ENCODE measurements at places on chromosomes 13 and 19.

DNA sequence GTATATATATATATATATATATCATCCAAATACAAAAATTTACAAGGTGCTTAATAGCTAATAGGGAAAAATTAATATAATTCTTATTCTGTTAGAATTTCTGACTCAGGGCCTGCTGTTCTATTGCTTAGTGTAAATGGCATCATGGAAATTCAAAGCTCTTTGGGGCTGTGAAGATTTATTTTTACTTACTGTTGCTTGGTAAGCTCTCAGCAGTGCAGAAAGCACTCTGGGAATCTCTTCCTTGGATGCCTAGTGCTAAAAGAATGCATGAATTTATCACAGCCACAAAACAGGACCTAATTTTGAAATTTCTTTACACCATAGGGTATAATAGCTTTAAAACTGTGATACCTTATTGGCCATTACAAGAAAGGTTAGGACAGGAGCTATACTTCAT lies 69.3 kb upstream of the SLAIN1 start:
- no peak overlapping the region for H3K4me3 ChIP-seq
- H3K27me3 ChIP-seq = no peaks in the 10 kb centered on the region
- H3K36me3 ChIP-seq = no peaks in the 10 kb centered on the region
- no peak overlapping the region for H3K27ac ChIP-seq

GRCh38 chr13:24199016-24199415 lies 38.5 kb downstream of the SPATA13 start:
- DNase-seq = no peak
- H3K4me3 ChIP-seq = no peak overlapping the region
- H3K27ac ChIP-seq = no peak overlapping the region
- H3K36me3 ChIP-seq = no peaks in the 10 kb centered on the region
- H3K4me1 ChIP-seq = peaks cover 10% of the 10 kb centered on the region

DNA sequence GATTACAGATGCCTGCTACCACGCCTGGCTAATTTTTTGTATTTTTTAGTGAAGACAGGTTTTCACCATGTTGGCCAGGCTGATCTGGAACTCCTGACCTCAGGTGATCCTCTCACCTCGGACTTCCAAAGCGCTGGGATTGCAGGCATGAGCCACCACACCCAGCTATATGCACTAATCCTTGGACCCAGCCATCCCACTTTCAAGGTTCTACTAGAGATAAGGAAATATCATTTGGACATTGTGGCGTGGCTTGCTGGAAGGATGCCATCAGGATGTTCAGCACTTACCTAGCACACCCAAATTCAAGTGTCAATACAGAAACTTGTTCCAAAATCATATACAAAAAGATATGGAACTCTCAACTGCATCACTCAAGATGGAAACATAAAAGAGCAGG lies 136.4 kb downstream of the ABCC4 start:
- H3K4me3 ChIP-seq = no peak overlapping the region
- H3K36me3 ChIP-seq = peaks cover under 1% of the 10 kb centered on the region
- no peak for DNase-seq
- no peak overlapping the region for H3K27ac ChIP-seq

GRCh38 chr13:50123002-50123401 lies 107.8 kb downstream of the KCNRG start:
- H3K4me3 ChIP-seq = peak overlapping the region; percentile 87
- no peaks in the 10 kb centered on the region for H3K36me3 ChIP-seq
- no peak for DNase-seq
- no peaks in the 10 kb centered on the region for H3K27me3 ChIP-seq

GRCh38 chr19:45200568-45200967 lies 22.0 kb downstream of the BLOC1S3 start:
- H3K27ac ChIP-seq = no peak overlapping the region
- no peaks in the 10 kb centered on the region for H3K36me3 ChIP-seq
- H3K27me3 ChIP-seq = no peaks in the 10 kb centered on the region
- DNase-seq = no peak

DNA sequence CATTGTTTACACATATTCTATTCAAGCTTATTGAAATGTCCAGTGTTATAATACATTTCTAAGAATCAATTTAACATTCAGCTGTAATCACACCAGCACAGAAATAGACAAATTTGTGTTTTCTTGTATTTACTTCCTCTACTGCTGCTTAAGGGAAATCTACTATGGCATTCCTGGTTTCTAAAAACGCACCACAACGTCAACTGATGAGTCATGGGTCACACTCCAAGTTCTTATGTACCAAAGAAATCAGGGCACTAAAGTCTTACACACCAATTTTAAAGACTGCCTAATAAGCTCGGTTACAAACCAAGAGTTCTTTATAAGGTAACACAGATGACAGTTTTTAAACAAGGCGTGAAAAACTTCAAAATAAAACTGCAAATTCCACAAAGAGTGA lies 13.2 kb downstream of the LNX2 start:
- peaks cover 9% of the 10 kb centered on the region for H3K4me1 ChIP-seq
- H3K27me3 ChIP-seq = no peaks in the 10 kb centered on the region
- no peaks in the 10 kb centered on the region for H3K36me3 ChIP-seq
- no peak for DNase-seq
- no peak overlapping the region for H3K27ac ChIP-seq

DNA sequence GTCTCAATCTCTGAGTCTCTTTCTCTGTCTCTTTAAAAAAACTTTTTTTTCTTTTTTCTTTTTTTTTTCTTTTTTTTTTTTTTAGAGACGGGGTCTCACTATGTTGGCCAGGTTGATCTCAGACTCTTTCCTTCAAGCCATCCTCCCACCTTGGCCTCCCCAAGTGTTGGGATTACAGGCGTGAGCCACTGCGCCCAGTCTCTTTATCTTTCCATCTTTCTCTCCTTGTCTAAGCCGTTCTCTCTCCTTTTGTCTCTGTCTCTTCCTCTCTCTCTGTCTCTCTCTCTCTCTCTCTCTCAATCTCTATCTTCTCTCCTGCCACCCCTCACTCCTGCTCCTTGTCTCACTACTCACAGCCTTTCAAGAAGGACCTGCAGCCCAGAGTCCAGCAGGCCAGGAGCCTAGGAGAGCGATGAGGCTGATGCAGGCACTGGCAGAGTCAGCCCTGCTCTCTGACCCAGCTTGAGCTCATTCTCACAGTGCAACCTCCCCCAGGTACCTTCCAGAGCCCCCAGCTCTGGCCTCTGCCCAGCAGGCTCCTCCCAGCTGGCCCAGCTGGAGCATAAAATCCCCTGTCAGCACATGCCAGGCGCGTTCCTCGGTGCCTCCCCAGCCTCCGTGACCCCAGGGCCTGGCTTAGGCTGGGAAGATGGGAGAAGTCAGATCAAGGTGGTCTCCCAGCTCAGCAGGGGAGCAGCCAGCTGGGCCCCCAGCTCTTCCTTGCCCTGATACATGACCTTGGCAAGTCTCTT lies at the start of gene NPHS1:
Gene NPHS1 (minus strand): TSS at position 476 of the 752 bp plus-strand sequence. CDS start 667 bp downstream, outside the sequence.
- no peaks in the 10 kb centered on the region for H3K4me1 ChIP-seq
- peaks cover 50% of the 10 kb centered on the region for H3K27me3 ChIP-seq
- DNase-seq = no peak
- no peak within 1 kb of the TSS for H3K27ac ChIP-seq
- H3K36me3 ChIP-seq = no peaks in the 10 kb centered on the region

- no peak overlapping the region for H3K27ac ChIP-seq
- no peak for DNase-seq
- H3K4me3 ChIP-seq = no peak overlapping the region
- H3K36me3 ChIP-seq = no peaks in the 10 kb centered on the region
Observed at GRCh38 chr13:25771202-25771601, 280.6 kb downstream of the SHISA2 start.

GRCh38 chr13:78176880-78177279 lies 258.2 kb upstream of the EDNRB start:
- no peaks in the 10 kb centered on the region for H3K27me3 ChIP-seq
- H3K4me3 ChIP-seq = no peak overlapping the region
- H3K36me3 ChIP-seq = no peaks in the 10 kb centered on the region
- H3K4me1 ChIP-seq = no peaks in the 10 kb centered on the region

DNA sequence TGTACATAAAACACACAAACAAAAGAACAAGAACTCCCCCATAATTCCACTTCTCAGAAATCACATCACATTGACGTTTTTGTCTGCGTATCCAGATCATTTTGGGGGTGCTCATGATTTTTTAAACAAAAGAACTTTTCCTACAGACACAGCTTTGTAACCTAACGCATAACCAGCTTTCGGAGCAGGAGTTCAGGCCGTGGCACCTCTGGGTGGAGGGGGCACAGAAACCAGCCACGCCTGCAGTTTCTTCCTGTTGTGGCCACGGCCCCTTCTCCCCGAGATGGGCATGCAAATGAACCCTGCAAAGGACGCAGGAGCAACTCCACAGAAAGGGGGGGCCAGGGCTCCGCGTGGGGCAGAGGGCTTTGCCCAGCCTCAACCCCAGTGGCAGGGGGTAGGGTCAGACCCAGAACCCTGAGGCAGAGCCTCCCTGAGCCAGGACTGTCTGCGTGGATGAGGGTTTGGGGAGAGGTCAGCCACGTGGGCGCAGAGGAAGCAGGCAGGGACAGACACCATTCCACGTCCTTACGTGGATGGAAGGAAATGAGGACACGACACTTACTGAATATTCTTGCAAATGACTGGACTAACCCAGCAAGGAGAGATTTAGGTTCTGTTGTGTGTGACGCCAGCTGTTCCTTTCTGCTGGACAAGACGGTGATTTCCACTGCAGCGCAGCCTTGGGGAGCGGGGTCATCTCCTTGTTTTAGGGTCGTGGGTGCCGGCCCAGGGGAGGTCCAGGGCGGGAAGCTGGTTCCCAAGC lies 64.4 kb downstream of the RASA3 start:
- H3K27me3 ChIP-seq = no peaks in the 10 kb centered on the region
- peak overlapping the region; percentile 75 for H3K27ac ChIP-seq
- H3K36me3 ChIP-seq = peaks cover 11% of the 10 kb centered on the region
- no peak for DNase-seq
- H3K4me3 ChIP-seq = no peak overlapping the region
- peaks cover 55% of the 10 kb centered on the region for H3K4me1 ChIP-seq

GRCh38 chr19:57665261-57665806 lies 3.4 kb upstream of the ZSCAN4 start:
- no peaks in the 10 kb centered on the region for H3K27me3 ChIP-seq
- no peaks in the 10 kb centered on the region for H3K36me3 ChIP-seq
- H3K4me1 ChIP-seq = peaks cover 6% of the 10 kb centered on the region
- no peak for DNase-seq
- no peak overlapping the region for H3K4me3 ChIP-seq

DNA sequence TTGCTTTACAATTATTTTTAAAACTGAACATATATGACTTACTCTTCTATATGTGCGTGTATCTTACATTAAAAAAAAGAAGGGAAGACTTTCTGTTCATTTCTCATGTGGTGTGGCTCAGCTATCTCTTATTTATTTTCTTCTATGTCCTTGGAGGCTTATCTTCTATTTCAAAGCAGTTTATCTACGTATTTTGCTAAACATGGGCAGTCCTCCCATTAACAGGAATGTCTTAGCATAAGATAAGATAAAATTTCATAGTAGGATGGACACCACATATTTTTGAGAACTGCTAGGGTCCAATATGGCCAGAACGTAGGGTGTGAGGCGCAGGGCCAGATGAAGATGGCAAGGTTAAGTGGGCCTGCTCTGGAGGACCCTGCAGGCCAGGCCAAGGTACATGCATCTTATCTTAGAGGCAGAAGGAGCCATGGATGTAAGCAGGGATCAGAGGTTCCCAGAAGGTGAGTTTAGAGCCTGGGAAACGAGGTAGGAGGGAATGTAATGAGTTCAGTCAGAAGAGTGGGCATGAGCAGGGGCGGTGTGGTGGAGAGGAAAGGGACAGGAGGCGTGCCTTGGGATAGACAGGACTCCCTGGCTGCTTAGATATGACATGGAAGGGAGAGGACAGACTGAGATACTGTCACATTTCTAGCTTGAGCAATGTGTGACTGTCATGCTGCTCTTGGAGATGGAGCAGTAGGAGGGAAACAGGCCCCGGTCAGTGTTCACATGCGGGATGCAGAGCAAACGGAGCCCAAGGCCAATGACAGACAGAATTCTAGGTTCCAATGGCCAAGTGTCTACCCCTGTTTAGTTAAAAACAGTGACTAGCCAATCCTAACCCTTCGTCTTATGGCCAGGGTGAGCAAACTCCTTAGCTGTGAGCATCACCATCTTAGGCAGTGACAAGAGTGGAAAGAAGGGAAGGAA lies 68.6 kb upstream of the MEDAG start:
- no peak overlapping the region for H3K27ac ChIP-seq
- H3K36me3 ChIP-seq = no peaks in the 10 kb centered on the region
- H3K27me3 ChIP-seq = no peaks in the 10 kb centered on the region
- peaks cover 15% of the 10 kb centered on the region for H3K4me1 ChIP-seq

GRCh38 chr13:98983182-98983581 lies 5.3 kb upstream of the DOCK9 start:
- H3K4me1 ChIP-seq = peaks cover 20% of the 10 kb centered on the region
- H3K27ac ChIP-seq = no peak overlapping the region
- DNase-seq = peak; percentile 62
- H3K4me3 ChIP-seq = no peak overlapping the region

DNA sequence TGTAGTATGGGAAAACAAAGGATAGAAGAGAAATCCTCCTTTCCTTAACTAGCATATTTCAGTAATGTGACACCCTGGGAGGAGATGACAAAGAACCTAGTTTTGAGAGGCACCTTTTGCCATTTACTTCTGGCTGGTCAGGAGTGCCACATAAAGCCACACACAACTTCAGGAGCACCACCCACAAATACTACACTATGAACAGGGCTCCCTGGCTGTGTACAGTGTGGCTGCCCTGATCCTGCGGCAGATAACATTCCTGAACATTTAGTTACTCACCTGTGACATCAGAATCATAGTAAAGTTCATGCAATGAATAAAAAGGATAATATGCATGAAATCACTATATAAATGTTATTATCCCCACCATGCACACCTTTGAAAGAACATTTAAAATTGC lies 17.4 kb upstream of the IRS2 start:
- peak; percentile 51 for DNase-seq
- no peak overlapping the region for H3K27ac ChIP-seq
- no peak overlapping the region for H3K4me3 ChIP-seq
- no peaks in the 10 kb centered on the region for H3K36me3 ChIP-seq
- H3K4me1 ChIP-seq = no peaks in the 10 kb centered on the region
- H3K27me3 ChIP-seq = peaks cover 98% of the 10 kb centered on the region

DNA sequence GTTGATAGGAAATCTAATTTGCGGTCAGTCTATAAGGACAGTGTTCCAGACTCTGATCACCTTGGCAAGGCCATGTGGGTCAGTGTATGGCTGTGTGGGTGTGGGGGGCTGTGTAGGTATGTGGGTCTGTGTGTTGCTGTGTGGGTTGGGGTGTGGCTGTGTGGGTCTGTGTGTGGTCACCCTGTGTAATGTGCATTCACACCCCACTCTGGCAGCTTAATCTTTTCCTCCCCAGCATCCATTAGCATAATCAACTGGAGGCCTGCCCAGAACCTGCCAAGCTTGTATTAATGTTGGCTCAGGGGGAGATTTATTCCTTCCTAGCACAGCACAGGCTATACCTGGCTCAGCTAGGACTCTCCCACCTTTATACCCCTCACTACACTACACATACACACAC lies 203.2 kb downstream of the TUBA3C start:
- H3K27ac ChIP-seq = no peak overlapping the region
- no peak for DNase-seq
- no peak overlapping the region for H3K4me3 ChIP-seq
- H3K4me1 ChIP-seq = no peaks in the 10 kb centered on the region
- no peaks in the 10 kb centered on the region for H3K36me3 ChIP-seq

DNA sequence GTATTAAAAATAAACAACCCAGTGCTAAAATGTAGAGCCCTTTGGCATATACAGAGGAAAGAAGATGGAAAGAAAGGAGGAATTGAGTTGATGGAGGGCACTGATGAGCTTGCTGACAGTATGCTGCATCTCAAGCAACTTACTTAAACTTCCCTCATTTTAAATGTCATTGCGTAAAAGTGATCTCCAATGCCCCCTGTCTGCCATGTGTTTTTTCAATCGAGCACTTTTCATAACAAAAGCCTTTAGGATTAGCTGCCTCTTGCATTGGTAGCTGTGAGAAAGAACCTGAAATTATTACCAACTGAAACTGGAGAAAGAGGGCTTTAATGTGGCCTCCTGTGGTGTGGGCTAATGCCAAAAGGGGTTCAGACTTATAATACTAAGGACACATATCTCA lies 541.6 kb downstream of the SUCLA2 start:
- H3K4me1 ChIP-seq = peaks cover 29% of the 10 kb centered on the region
- no peak overlapping the region for H3K4me3 ChIP-seq
- H3K27ac ChIP-seq = no peak overlapping the region
- H3K36me3 ChIP-seq = no peaks in the 10 kb centered on the region
